ENCODE measurements at places on chromosomes 7 and 10.

GRCh38 chr7:126450269-126450671 is 802.5 kb downstream of the GRM8 start:
- no peak for DNase-seq

DNA sequence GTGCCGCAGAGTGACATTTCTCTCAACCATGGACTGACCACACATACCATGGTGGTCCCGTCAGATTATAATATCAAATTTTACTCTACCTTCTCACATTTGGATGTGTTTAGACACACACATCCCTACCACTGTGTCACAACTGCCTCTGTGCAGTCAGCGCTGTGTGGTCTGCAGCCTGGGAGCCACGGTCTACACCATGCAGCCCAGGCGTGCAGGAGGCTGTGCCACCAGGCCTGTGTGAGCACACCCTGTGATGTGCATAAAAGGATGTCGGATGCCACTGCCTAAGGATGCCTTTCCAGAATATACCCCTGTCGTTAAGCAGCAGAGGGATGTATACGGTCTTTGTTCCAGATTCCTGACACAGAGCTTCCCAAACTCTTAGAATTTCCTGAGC is 150.4 kb downstream of the TCERG1L start:
- no peak for DNase-seq

DNA sequence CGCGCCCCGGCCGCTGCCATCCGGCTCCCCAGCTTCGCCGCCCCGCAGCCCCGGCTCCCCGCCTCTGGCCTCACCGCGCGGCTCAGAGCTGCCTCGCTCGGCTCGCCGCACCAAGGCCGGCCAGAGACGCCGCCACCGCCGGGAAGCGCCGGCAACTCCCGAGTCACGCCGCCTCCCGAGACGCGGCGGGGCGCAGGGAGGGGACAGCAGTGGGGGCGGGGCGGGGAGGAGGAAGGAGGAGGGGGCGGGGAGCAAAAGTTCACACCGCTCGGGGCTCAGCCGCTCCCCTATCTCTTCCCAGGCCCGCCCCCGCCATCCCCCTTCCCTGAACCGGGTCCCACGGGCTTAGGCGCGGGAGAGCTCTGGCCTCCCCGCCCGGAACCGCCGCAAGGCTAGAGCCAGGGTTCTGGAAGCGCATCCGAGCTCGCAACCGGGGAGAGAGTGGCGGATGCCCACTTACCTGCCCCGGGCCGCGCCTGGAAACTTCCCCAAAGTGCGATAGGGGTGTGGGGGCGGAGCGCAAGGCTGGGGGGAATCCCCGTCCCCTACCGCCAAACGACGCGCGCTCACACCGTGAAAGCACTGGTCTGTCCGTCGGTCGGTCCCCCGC is 1.0 kb downstream of the CHST15 start:
- DNase-seq, result no peak

- no peak for DNase-seq
Measured at GRCh38 chr10:77492368-77492994, 145.1 kb downstream of the KCNMA1 start.

- no peak for DNase-seq
Measured at GRCh38 chr10:49113741-49114141, 1.6 kb downstream of the VSTM4 start.

DNA sequence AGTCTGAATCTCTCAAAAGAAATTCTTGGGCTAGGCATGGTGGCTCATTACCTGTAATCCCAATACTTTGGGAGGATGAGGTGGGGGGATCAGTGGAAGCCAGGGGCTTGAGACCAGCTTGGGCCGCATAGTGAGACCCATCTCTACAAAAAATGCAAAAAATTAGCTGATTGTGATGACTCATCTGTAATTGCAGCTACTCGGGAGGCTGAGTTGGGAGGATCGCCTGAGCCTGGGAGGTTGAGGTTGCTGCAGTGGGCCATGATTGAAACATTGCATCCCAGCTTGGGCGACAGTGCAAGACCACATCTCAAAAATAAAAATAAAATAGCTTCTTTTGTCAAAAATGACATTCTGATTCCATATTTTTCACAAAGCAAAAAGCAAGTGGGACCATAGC is 644.8 kb upstream of the FOXK1 start:
- no peak for DNase-seq

- DNase-seq, result no peak
Measured at GRCh38 chr10:83536426-83536825, 602.9 kb upstream of the GHITM start.

DNA sequence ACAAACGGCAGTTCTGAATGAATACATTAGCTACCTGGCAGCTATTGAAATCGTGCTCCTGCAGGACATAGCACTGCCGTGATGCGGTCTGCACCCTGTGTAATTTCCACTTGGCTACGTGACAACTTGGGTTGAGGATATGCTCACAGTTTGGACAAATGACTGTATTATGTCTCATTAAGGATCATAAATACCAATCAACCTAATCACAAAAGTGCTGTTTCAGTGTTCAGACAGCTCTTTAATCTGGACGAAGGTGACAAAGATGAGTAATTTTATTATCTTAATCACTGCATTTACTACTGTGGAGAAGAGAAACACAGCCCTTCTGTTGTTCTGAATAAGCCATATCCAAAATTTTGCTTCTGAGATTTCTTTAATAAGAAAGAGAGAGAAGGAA is 210.8 kb upstream of the PFKP start:
- DNase-seq, result no peak

DNA sequence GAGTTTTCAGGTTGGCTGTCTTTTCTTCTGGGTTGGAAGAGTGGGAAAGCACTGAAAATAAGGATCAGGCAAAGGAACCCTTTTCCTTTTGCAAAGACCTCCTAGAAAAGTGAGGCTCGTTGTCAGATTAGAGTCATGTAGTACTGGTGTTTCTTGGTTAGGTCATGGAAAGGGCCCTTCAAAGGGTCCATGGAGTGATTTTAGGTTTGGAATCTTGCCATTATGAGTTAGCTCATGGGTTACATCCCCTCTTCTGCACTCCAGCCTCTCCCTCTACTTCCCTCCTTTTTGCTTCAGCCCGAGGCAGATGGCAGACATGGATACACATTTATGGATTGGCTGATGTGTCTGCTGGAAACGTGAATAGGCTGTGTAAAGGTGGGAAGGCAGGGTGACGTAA is 47.0 kb downstream of the CREB5 start:
- no peak for DNase-seq

DNA sequence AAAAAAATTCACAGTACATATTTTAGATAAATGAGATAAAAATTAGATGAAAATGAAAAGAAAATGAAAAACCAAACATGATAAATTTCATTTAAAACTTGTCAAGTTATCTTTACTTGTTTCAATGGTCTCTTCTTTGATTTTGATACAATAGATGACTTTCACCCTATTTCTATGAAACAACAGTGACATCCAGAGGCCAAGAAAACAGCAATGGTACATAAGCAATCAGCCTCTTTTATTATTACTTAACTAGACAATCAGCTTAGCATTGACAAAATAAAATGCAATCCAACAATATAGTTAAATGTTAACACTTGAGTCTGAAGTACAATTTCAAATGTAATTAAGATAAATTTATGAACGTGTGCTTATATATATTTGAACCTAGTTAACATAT is 74.8 kb upstream of the GPR37 start:
- no peak for DNase-seq

GRCh38 chr7:157693521-157694375 is 356.9 kb downstream of the DNAJB6 start:
- no peak for DNase-seq

- DNase-seq, result no peak
Measured at GRCh38 chr10:84685047-84685660, 356.8 kb downstream of the CCSER2 start.

- no peak for DNase-seq
Measured at GRCh38 chr7:23788843-23789242, 78.8 kb downstream of the STK31 start.

DNA sequence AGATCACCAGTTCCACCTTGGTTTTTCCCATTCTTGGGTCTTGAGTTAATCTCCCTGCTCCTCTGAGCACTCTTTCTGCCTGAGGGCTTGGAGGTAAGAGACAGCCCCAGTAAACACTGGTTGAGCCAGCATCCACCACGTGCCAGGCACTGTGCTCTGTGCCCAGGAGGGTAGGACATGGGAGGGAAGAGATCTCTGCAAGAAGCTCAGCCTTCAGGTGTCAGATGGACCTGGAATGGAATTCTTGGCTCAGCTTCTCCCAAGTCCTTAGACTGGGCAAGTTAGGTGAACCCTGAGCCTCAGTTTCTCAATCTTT is 2.5 kb downstream of the ZYX start:
- DNase-seq, result no peak

GRCh38 chr7:21030237-21030871 is 243.7 kb upstream of the SP8 start:
- DNase-seq, result no peak

GRCh38 chr7:141418066-141418465 is 133.1 kb upstream of the AGK start:
- no peak for DNase-seq

All from stimulated activated CD4-positive, alpha-beta T cell treated with anti-CD3 and anti-CD28 coated beads, Interleukin-4, amount 100 ng/mL, for 4 hours (primary cell).